Ureter (tissue), 1 donor: ENCODE measurements at places on chromosomes 1 and 21.

DNA sequence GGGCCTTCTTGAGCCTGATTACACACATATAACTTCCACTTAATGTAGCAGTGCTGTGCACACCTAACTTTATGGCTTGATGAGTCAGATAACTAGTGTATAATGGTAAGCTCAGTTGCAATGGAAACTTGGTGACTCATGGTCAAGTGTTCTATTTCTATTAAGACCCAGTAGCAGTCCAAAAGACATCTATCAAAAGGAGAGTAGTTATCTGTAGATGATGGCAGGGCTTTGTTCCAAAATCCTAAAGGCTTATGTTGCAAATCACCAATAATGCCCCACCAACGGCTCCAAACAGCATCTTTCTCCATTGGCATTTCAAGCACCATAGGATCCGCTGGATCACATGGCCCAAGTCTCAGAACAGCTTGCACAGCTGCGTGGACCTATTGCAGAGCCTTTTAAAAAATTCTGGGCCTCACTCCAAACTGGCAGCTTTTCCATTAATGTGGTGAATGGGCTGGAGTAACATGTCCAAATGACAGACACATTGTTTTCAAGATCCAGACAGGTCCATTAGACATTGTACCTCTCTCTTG is 566.8 kb upstream of the USP24 start:
- no peak for DNase-seq

DNA sequence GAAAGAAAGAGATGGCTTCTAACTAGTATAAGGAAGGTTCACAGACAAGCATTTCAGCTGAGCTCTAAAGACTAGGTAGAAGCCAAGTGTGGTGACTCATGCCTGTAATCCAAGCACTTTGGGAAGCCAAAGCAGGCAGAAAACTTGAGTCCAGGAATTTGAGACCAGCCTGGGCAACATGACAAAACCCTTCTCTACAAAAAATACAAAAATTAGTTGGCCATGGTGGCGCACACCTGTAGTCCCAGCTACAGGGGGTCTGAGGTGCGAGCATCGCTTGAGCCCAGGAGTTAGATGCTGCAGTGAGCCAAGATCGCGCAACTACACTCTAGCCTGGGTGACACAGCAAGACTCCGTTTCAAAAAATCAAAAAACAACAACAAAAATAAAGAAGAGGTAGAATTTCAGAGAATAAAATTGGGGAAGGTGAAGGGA is 27.8 kb downstream of the FBXO42 start:
- no peak for DNase-seq

DNA sequence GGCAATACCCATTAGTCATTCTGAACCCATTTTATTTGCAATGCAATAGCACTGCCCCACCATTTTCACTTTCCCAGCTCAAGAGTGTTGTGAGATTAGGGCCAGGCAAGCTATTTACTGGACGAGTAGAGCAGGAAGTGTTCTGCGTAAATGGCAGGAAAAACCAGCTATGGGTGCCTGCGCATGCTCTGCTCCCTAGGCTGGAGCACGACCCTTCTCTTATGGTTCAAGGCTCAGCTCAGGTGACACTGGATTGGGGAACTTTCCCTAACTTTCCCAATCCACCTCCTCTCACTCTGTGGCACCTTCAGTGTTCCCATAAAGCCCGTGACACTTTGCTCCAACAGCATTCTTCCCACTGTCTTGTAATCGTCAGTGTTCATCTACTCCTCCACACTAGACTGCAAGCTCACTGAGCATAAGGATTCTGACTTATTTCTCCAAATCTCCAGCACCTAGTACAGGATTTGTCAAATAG is 3.6 kb upstream of the MAN1A2 start:
- DNase-seq, result no peak

- no peak for DNase-seq
Observed at GRCh38 chr1:223350361-223350908, 13.5 kb downstream of the SUSD4 start.

- DNase-seq, result no peak
Observed at GRCh38 chr1:221543529-221544120, 198.3 kb downstream of the DUSP10 start.

DNA sequence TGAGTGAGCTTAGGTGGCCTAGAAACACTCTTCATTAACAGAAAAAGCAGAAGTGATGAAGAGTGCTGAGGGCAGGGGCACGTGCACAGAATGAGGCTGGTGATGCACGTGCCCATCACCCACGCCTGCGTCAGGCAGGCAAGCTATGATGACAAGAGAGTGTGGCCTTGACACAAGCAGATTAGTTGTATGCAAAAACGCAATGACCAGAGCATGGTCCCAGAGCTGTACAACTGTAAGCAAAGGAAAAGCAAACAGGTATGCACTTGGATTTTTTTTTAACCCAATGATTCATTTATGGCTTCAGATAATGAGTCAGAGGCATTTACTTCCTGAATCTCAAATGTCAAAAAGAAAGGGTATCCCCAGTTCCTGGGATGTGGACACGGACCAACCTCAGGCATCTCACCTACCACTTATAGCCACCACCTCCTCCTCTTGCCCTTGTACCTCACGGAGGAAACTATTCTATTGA is 9.1 kb upstream of the TMEM61 start:
- no peak for DNase-seq

DNA sequence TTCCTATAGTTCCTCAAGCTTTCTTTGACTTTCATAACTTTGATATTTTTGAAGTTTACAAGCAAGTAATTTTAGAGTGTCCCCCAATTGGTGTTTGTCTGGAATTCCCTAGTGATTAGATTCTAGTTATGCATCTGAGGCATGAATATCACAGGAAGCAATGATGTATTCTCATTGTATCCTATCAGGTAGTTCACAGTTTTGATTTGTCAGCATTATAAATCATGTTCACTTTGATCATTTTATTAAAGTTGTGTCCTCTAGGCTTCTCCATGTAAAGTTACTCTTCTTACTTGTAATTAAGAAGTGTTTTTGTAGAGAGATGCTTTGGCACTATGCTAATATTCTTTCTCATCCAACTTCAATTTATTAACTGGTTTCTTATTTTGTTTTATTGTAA is 53.0 kb downstream of the TYW3 start:
- DNase-seq, result no peak
